Dermis blood vessel endothelial cell (primary cell): ENCODE measurements at places on chromosomes 12 and 14.

DNA sequence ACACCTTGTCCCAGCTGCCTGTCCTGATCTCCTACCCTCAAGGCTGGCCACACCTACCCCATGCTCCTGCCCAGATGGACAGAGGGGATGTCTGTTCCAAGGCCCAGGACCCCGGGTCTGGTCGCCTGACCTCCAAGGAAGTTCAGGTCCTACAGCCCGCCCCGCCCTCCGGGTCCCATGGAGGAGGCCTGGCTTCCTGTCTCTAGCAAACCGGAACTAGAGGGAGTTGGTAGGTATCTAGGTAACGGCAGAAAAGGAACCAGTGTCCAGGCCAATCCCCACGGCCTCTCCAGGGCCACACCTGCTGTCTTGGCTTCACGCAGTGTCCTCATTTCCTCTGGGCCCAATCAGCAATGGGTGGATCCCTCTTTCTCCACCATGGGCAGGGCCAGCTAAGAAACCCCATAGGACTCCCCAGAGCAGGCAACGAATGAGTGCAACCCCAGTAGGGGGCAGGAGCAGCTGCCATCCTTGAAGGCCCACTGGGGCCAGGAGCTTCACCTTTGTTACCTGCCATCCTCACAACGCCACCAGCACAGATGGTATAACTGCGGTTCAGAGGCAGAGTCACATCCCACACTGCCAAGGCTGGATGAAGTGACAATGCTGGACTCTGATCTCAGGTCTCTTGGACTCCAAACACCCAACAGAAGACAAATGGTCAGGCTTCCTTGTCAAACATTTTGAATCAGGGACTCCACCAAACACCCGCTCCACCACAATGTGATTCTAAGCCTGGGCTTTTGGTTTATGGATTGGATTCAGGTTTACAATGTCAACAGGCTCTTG is 25.1 kb upstream of the RPLP0 start:
- peak; percentile 59 for DNase-seq

GRCh38 chr12:75959506-75959905 is 72.1 kb downstream of the PHLDA1 start:
- DNase-seq: peak; percentile 15

DNA sequence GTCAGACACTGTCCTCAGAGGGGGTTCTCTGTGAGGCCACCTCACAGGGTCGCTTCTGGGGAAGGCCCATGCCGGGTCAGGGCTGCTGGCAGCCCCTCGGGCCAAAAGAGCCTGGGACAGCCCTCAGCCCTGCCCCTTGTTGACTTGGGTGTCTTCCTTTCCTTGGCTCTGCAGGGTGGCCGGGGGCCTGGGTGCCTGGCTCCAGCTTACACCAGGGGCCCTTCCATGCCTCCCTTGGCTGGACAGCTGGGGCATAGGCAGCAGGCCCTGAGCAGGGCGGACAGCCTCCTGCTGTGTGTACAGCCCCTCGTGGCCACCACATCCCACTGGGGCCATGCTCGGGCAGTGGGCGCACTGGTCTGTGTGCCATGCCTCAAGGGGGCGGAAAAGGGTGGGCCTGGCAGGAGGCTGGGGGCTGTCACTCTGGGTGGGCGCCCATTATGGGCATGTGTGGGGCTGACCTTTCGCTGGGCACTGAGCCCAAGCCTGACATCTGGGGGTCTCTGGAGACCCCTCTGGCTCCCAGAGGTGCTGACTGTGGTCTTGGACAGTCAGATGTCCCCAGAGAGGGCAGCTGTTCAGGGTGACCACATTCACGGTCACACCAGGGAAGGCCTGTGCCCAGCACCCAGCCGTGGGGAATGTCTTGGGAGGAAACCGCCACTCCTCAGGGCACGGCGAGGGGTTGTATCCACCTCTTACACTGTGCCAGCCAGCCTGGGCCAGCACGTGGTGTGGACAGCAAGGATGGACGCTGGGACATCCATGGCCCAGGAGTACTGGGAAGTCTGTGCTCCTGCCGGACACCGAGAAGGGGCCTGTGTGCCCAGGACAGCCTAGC is 313.3 kb downstream of the TMEM121 start:
- DNase-seq: no peak

DNA sequence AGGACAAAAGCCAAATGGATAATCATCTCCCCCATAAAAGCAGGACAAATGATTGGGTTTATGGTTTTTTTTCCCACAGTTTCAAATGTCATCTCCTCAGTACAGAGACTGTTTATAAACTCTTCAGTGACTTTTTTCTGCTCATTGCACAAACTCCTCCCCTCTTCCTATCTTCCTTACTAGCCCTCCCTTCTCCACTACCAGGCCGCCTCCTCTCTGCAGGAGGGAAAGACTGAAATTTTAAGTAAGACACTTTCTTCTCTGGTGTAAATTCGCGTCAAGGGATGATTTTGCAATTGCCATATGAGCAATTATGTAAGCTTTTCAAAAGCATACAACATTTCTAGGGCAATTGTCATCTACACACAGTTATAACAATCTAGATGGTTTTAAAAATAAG is 37.0 kb downstream of the BTG1 start:
- DNase-seq: no peak
